Lung (tissue), 17 donors: ENCODE measurements at places on chromosomes 3 and 15. TPM values are rescaled to one million over a fixed set of nuclear protein-coding genes. Genes with fewer than 3 reads are reported as not detected.

DNA sequence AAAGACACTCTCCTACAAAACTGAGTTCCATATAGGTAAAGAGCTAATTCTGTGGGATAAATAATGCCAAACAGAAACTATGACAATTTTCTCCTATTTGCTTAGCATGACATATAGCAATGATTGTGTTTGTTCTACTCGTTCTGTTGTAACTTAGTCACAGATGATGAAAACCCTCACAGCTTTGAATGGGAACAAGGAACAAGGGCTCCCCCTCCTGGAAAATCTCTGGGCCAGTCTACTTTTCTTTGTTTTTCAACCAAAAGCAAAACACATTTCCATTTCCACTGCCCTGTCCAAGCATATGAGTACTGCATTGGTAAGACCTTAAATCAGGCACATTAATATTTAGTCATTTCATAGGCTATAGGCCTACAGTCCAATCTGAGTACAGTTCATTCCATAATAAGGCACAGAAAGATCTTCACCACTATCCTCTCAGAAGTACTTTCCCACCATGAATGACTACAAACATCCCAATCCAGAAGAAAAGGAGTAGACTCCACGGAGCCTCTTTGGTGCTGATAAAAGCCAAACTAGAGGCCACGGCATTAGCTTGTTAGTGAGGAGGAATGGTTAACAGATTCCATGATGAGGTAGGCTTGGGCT, 67.1 kb downstream of the ATP8B4 start:
- DNase-seq = peak; percentile 91

Gene HHATL
- total RNA-seq = 2.7 TPM

- DNase-seq = peak; percentile 84
These were observed 39.7 kb upstream of the VEPH1 start for GRCh38 chr3:157542711-157543500.

Gene NR1I2
- 0.55 TPM for total RNA-seq

- DNase-seq = no peak
These were observed 7.8 kb downstream of the DNAJB8 start for GRCh38 chr3:128458746-128459460.

DNA sequence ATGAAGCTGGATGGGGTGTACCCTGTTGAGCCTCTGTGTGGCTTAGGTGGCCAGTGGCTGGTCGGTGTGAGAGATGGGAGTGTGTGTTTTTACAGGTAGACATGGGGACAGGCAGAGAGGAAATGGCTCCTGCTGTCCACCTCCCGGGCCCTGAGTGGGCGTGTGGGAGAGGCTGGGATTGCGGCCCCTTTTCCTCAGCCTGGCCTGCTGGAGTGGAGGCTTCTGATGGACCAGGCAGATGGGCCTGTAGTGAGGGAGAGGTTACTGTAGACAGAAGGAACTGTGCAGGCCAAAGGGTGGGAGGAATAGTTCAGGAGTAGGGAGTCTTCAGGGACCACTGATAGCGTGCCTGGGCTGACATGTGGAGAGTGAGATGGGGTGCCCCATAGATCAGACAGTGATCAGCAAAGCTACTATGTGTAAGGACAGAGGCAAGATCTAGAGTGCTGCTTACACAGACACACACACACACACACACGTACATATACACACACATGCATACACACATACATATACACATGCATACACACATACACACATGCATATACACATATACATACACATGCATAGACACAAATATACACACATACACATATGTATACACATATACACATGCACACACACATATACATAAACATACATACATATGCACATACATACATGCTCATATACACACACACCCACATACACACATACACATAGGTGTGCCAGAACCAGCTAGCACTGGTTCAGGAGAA, 26.4 kb downstream of the ACAA1 start:
- no peak for DNase-seq

- DNase-seq = no peak
These were observed 27.5 kb downstream of the SQOR start for GRCh38 chr15:45662375-45662774.

Gene AADACL2
- not detected for total RNA-seq

- DNase-seq = no peak
These were observed 145.6 kb downstream of the TCF12 start for GRCh38 chr15:57064033-57064432.

Gene SST
- total RNA-seq = not detected

GRCh38 chr3:119125742-119126504, 20.0 kb upstream of the TEX55 start:
- DNase-seq = no peak

DNA sequence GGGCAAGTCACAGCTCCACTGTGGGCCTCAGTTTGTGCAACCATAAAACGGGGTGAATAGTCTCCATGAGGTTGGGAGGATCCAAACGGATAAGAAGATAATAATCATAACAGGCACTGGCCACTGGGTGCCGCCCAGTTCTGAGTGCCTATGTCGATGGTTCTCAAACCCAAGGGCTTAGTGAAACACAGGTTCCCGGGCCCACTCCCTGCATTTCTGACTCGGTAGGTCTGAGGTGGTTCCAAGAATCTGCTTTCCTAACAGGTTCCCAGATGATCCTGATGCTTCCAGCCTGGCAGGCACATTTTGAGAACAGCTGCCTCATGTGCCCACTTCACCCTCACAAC, 21.2 kb downstream of the ALS2CL start:
- no peak for DNase-seq

Gene HEXA
- total RNA-seq = 108 TPM

GRCh38 chr3:17850448-17850847, 108.0 kb upstream of the TBC1D5 start:
- DNase-seq = no peak

DNA sequence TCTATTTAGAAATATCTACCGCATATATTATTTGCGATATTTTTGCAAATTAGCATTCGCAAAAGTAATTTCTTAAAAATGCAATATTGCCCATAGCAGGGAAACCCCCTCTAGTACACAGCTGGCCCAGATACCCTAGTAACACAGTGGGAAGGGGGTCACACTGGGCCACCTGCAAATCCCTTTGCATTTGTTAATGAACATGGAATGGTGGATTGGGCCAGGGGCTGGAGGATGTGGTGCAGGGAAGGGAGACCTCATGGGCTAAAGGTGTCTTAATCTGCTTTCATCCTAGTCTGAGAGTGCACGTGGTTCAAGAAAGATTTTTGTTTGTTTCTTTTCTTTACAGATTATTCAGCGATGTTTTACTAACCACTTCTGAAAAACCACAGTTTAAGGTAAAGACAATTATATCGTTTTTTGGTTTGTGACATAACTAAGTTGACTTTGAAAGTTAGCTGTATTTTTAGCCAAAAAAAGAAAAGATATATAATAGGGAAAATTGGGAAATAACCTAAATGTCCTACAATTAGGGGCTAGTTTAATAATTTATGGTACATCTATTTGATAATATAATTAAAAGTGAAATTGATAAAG, 30.0 kb downstream of the PDHB start:
- DNase-seq = no peak

GRCh38 chr3:152339881-152340505, 71.3 kb downstream of the MBNL1 start:
- no peak for DNase-seq

Gene MNS1
- total RNA-seq = 6.7 TPM

DNA sequence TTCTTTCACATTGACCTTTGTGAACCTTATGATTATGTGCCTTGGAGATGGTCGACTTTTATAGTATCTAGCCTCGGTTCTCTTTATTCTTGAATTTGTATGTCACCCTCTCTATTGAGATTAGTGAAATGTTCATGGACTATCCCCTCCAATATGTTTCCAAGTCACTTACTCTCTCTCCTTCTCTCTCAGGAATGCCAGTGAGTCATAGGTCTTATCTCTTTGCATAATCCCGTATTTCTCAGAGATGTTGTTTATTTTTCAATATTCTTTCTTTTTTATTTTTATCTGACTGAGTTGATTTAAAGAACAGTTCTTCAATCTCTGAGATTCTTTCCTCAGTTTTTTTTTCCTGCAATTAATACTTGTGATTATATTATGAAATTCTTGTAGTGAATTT, 411.6 kb upstream of the CADM2 start:
- DNase-seq = no peak

Gene DLL4
- total RNA-seq = 17.9 TPM

DNA sequence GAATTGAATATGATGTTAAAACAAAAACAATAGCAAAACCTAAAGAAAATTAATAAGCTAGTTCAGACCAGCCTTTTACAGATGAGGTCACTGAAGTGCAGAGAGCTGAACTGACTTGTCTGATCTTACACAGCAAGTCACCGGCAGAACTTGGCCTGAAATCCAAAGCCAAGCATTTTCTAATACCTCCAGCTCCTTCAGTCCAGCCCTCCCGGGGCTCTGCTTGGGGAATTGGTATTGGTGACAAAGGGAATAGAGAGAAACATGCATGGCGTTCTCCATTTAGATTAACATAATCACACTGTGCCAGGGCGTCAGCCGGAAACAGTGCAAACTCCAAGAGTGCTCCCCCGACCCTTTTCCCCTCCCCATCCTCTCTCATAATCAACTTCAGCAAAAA, 14.1 kb upstream of the ZSCAN2 start:
- DNase-seq = no peak

Gene TIMP4
- total RNA-seq = 17.2 TPM

Gene PP2D1
- not detected for total RNA-seq

- DNase-seq = no peak
These were observed 355.5 kb downstream of the OCA2 start for GRCh38 chr15:27743638-27744037.

GRCh38 chr3:129603991-129604749, 2.3 kb downstream of the PLXND1 start:
- DNase-seq = no peak

Gene CCRL2
- total RNA-seq = 18.9 TPM

Gene SV2B
- total RNA-seq = 2.8 TPM

GRCh38 chr15:94584833-94585244, 353.5 kb downstream of the MCTP2 start:
- DNase-seq = peak; percentile 21

GRCh38 chr3:189688262-189688661, 57.1 kb downstream of the TP63 start:
- no peak for DNase-seq

- no peak for DNase-seq
These were observed 89.4 kb upstream of the ICE2 start for GRCh38 chr15:60568301-60568742.

- no peak for DNase-seq
These were observed 250.0 kb upstream of the VEPH1 start for GRCh38 chr3:157752956-157753786.

Gene GOLGA8J
- 0.20 TPM for total RNA-seq
